ENCODE measurements at places on chromosomes 13 and 19.

GRCh38 chr19:38831142-38831605 lies 420 bp downstream of the ECH1 start:
- DNase-seq, result peak; percentile 41

DNA sequence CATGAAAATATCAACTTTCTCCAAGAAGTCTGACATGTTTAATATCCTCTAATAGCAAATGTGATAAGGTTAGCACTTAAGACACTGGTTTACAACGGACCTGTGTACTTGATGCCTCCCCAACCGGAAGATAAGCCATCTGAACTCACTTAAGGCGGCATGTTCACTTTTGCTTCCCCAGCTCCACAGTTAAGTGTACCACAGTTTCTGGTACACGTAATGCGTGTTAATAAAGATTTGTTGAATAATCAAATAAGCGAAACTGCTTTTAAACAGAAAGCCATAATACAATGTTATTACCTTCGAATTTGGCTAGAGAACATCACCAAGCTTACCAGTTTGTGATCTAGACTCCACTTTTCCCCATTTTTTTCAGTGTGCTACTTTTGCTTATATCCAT lies 1.4 kb upstream of the PAN3 start:
- DNase-seq, result no peak

- no peak for DNase-seq
These were observed 148.5 kb upstream of the FREM2 start for GRCh38 chr13:38538422-38538821.

GRCh38 chr13:32587011-32587810 lies 959 bp downstream of the PDS5B start:
- DNase-seq, result peak; percentile 48

GRCh38 chr19:4598712-4599111 lies 39.2 kb upstream of the SEMA6B start:
- DNase-seq, result no peak

DNA sequence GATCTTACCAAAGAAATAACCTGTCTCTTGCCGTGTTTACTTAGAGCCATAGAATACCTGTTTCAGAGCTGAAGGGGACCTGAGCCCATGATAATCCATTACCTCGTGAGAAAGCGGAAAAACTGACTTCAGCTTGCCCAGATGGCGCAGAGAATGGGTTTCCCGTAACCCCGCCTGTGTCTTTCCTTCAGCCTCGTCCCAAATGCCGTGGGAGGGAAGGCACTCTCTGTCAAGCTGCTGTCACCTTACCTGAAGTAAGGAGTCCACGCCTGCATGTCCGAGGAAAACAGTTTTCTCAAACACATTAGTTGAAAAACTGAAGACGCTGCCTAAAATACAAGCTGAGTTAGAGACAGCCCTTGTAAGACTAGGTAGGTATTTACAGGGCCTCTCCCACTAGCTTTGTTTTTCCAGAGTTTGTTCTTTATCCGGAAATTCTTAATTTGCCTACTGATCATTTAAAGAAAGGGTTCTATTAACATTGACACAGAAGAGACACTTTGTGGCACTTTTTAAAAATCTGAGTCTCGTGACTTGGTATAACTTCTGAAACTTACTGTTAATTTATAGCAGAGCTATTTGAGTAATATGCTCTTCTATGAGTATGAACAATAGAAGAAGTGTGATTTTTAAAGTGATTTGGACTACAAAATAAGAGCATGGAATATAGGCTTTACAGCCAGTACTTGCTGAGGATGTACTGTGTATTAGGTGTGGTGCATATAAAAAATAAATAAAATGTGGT lies 1.3 kb upstream of the INTS6 start:
- DNase-seq, result peak; percentile 47

GRCh38 chr19:29687244-29687896 lies 22.1 kb downstream of the PLEKHF1 start:
- no peak for DNase-seq

GRCh38 chr13:32087955-32088747 lies 56.6 kb downstream of the FRY start:
- DNase-seq, result no peak

- DNase-seq, result no peak
These were observed 52.9 kb downstream of the OR10H4 start for GRCh38 chr19:16001481-16002312.

GRCh38 chr19:48770266-48770665 lies 14.9 kb downstream of the FGF21 start:
- no peak for DNase-seq

DNA sequence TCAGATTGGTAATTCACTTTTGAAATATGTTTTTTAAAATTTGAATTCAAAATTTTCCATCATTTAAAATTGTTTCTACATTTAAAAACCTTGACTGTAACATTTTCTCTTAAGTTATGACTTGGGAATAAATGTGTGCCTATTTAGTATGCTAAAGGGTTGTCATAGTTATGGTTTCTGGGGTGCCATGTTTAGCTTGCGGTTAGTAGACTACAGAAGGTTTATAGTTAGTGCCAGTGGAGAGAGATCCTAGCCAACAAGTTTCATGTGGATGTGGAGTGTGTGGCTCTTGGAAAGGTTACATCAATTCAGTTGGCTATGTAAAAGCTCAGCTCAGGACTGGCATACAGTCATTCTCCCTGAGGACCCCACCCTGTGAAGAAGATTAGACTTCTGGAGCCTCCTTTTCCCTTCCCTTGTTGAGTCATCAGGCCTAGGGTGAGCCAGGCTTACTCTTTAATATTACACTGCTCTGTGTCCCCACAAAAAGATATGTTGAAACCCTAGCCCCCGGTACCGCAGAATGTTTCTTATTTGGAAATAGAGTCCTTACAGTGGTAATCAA lies 20.4 kb downstream of the LMO7 start:
- no peak for DNase-seq

Data from foreskin melanocyte (primary cell).